Suppressor macrophage (primary cell): ENCODE measurements at places on chromosomes 11 and 22.

DNA sequence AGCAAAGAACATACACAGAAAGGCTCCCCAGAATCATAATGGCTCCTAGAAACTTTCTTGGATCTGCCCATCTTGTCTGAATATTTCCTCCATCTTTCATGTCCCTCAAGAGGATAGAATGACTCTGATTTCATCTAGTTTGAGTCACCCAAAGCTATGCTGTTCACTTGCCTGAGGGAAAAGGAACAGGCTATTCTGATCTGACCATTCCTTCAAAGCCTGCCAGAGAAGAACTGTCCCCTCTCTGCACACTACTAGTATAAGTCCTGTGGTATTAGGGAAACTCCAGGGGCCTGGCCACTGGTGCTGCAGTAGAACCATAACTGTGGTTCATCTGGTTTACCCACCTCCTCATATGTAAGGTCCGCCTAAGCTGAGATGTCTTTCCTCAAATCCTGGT is 2.4 kb upstream of the PATE1 start:
- DNase-seq, result no peak

- peak; percentile 84 for DNase-seq
These were observed 7.8 kb upstream of the L3MBTL2 start for GRCh38 chr22:41197038-41197972.

- DNase-seq, result peak; percentile 84
These were observed 18.2 kb downstream of the ADM start for GRCh38 chr11:10322830-10323792.

- no peak for DNase-seq
These were observed 142.7 kb downstream of the LRRC4C start for GRCh38 chr11:41316751-41317150.

DNA sequence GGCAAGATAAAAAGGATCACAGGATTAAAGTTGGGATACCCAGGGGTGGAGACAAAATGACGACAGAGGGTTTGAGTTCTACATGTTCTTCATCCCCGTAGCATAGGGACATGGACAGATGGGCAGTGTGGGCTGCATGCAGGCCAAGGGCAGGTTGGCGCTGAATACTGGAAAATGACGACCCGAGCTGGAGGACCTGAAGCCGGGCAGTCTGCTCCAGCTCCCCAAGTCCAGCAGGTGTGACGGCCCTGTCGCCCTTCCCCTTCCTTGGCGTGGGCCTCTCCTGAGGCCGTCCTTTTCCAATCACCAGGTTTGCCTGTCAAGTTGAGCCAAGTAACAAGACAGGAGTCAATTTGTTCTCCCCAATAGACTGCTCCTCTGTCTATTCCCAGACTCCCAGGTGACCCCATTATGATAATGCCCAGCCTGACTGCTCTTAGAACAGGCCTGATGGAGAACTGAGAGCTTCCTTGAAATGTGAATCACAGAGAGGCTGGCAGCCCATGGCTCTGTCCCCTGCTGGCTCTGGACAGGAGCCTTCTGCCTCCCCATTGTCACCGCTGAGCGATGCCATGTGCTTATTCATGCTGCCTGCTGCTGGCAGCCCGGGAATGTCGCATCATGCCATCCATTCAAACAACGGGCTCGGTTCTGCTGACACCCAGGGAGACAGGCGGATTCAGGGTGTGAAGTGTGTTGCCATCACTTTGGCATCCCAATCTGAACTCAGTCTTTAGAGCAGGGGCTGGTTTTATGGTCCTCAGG is 392.1 kb downstream of the NTM start:
- DNase-seq, result no peak

GRCh38 chr11:69037544-69037943 is 11.2 kb upstream of the TPCN2 start:
- no peak for DNase-seq
